Stimulated activated CD4-positive, alpha-beta T cell treated with anti-CD3 and anti-CD28 coated beads, Interleukin-15, amount 100 ng/mL, for 1 hour (primary cell): ENCODE measurements at places on chromosomes 2 and 18.

- DNase-seq = no peak
These were observed 28.6 kb downstream of the TGFA start for GRCh38 chr2:70525032-70525431.

GRCh38 chr2:237487496-237487895 lies 445 bp downstream of the MLPH start:
- DNase-seq = no peak

DNA sequence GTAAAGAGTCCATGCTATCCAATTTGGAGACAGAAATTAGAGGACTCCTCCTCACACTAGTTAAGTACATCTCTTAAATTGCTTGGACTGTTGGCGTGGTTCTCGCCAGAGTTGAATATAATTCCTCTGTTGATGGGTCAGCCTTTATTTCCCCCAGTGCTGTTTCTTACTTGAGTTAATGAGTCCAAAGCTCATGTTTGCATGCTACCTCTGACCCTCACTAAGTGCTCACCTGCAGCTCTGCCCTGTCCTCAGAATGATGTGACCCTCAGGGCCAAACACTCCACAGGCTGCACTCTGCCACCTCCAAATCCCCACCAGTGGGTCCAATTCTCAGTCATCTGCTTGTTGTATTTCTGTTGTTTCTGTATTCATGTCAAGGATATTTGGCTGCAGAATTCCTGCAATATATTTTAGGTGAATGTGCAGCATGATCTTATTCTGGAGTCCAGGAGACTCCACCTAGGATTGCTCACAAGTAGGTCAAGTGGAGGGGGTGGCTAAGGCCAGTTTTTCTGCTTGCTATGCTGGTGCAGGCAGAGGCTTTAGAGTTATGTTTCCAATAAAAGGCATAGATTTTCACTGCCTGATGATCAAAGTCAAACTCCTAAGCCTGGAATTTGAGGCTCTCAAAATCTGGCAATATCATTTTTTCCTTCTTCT lies 37.8 kb downstream of the RDH14 start:
- DNase-seq = no peak

DNA sequence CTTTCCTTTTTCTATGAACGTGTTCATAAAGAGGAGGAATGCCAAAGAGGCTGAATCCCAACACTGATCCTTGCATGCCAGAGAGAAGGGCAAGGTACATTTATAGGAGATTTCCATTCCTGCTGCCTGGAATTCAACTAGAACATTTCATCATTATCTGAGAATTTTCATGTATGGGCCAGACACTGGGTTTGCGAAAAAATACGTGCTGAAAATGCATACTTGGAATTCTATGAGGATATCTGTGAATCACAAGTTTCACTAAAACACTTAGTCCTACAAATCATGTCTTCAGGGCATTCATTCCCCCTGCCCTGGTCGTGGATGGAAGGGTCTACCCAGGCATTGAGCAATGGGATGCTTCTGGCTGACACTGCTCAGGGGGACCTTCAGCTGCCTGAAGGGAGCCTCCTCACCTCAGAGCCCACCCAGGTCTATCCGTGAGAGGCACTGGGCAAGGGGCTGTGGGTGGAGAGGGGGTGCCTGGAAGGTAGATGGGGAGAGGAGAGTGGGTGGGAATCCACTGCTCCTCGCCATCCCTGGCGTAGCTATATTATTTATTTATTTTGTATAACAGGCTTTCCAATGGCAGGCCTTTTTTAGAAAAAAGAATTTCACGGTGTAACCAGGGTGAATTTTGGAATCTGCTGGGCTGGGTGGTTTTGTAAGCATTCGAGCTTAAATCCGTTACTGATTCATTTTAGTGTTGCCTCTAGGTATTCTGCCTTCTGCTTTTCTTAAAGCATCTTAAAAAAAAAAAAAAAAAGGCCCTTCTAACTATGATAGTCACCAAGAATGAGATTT lies 560.6 kb upstream of the ID2 start:
- DNase-seq = no peak

- no peak for DNase-seq
These were observed 141.5 kb upstream of the SLC39A10 start for GRCh38 chr2:195515551-195515950.

- no peak for DNase-seq
These were observed 268.0 kb upstream of the LRATD1 start for GRCh38 chr2:14364471-14364870.

GRCh38 chr2:129864719-129865118 lies 114.7 kb upstream of the RAB6C start:
- no peak for DNase-seq

DNA sequence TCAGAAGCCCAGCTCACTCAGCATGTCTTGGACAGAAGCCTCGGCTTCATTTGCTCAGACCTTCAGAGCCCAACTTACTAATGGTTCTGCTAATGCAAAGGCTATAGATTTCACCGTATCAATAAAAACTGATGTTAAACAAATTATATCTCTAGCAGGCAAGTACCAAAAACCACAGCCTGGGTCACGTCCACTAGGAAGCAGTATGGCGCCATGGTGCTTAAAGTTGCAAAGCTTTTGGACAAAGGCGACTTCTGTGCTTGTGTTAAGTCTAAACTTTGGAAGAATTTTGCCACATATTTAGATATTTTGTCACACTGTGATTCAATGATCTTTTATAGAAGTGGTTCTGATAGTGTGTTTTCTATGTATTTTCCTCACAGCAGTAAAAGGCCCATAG lies 276.8 kb upstream of the PARD3B start:
- no peak for DNase-seq

GRCh38 chr2:235406430-235406829 lies 87.4 kb upstream of the AGAP1 start:
- no peak for DNase-seq

- DNase-seq = no peak
These were observed 219.0 kb upstream of the HS6ST1 start for GRCh38 chr2:128537646-128538045.

DNA sequence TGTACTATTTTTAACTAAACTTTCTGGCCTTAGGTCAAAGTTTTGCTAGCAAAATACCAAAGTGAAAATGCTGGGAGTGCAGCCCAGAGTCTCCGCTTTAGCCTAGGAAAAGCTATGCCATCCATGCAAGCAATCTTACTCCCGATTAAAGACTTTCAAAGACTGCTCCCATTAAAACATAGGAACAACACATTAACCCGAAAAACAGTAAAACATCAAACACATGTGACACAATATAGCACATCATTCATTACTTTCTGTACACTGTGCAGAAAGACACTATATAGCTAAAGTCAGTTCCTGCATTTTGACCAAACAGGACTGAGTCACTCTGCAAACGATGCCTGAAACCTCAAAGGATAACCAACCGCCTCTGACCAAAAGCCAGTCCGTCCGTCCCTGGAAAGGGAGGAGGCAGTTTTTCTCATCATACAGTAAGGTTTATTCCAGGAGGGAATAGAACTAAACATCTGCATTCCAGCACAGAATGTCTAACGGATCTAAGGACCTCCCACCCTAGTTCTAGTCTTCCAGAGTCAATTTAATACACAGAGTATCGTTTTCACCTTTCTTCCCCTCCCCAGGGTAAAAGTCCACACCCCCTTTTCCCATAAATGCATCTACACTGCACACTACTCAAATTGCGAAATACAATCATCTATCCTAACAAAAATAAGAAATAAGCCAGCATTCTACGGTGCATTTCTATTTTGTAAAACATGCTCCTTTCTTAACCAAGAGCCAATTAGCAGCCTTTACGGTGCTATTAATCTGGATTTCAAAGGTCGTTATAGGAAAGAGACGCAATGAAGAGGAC lies 1.7 kb downstream of the ROCK2 start:
- DNase-seq = no peak

GRCh38 chr2:133045787-133046186 lies 375.8 kb upstream of the LYPD1 start:
- DNase-seq = no peak

DNA sequence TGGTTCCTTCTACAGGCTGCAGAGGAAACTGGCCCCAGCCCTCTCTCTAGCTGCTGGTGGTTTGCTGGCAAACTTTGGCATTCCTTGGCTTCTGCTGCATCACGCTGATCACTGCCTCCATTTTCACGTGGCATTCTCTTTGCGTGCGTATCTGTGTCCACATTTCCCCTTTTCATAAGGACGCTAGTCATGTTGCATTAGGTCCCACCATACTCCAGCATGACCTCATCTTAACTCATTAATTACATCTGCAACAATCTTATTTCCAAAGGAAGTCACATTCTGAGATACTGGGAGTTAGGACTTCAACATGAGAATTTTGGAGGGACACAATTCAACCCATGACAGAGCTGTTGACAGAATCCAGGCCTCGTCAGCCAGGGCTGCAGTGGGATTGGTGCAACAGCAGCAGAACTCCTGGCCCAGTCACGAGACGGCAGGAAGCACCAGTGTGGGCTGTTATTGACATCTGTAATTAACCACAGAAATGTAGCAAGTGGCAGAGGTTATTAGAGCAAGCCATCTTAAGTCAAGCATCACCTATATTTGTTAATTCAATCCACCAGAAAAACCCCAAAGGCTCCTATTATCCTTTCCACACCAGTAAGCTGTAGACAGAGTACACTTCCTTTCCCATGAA lies 132.4 kb downstream of the TMEM163 start:
- no peak for DNase-seq

DNA sequence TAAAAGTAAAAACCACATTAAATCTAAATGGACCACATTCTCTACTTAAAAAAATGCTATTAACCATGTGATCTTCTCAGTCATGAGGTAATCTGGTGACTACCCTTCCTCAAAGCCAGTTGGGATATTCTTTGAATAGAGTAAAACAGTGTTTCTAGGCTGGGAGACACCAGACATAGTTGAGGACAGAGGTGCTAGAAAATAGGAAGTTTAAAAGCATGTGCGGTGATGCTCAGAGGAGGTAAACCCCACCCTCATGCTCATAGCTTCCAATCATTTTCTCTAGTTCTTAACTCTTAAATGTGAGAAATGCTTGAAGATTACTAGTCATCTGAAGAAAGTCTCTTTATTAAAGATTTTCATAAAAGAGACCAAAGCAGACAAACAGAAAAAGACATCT lies 30.7 kb upstream of the ELAC1 start:
- no peak for DNase-seq

- DNase-seq = no peak
These were observed 8.8 kb upstream of the ITGB6 start for GRCh38 chr2:160208655-160209515.

GRCh38 chr2:70498054-70498453 lies 55.6 kb downstream of the TGFA start:
- DNase-seq = no peak

- DNase-seq = no peak
These were observed 710.4 kb upstream of the PIK3C3 start for GRCh38 chr18:41244591-41245037.

DNA sequence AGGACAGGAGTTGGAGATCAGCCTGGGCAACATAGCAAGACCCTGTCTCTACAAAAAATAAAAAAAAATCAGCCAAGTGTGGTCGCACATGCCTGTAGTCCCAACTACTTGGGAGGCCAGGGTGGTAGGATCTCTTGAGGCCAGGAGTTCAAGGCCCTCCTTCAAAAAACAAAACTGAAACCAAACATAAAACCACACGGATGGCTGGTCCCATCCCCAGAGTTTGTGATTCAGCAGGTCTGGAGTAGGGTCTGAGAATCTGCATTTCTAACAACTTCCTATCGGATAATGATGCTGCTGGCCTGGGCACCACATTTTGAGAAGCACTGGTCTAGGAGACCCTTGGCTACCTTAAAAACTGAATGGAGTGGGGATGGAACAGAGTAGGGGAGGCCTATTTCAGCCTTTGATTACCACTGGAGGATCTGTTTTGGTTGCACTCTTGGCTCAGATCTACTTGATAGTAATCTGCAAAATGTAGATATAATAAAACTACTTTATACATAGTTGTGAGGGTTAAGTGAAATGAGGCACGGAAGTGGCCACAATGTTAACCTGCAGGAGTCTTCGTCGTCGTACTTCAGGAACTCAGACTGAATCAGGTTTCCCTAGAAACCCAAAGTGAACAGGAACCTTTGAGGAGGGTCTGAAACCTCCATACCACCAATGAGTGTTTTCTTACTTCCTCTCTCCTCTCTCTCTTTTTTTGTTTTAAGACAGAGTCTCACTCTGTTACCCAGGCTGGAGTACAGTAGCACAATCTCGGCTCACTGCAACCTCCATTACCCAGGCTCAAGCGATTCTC lies 25.5 kb upstream of the NFE2L2 start:
- no peak for DNase-seq

DNA sequence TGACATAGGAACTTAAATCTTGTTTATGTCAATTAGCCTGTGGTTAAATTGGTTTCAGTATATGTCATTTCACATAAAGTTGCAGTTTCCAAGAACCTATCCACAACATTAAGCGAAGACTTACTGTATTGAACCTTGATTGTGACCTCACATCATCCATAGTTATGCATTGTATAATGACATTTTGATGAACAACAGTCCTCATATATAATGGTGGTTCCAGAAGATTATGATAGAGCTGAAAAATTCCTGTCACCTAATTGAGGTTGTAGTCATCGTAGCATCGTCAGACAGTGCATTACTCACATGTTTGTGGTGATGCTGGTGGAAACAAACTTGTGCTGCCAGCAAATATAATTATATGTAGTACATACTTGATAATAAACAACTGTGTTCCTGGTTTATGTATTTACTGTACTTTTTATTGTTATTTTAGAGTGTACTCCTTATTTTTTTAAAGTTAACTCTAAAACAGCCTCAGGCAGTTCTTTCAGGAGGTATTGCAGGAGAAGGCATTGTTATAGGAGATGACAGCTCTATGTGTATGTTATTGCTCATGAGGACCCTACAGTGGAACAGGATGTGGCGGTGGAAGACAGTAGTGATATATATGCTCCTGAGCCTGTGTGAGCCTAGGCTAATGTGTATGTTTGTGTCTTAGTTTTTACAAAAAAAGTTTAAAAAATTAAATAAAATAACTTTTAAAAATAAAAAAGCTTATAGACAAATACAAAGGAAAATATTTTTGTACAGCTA lies 56.6 kb downstream of the UBE2E3 start:
- no peak for DNase-seq

GRCh38 chr2:109385506-109385905 lies 228.3 kb downstream of the SEPTIN10 start:
- DNase-seq = no peak

DNA sequence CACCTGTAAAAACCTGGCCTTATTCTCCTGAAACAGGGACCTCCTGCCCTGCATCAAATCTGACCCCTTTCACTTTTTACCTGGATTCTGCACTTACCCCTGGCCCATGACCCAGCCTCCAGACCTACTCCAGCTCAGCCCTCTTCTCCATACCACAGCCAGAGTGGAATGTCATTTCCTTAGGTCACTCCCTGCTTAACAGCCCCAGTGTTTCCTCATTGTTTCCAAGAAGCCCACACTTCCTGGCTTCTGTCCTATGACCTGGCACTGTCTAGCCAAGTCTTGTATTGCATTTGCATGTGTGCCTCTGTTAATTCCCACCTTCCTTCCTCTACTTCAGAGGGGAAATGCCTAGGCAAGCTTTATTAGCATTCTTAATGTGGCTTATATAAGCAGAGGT lies 51.4 kb upstream of the TRIB2 start:
- DNase-seq = no peak

- DNase-seq = no peak
These were observed 55.9 kb downstream of the MOB4 start for GRCh38 chr2:197571627-197572271.

GRCh38 chr2:34705551-34706247 lies 1106.6 kb upstream of the FAM98A start:
- no peak for DNase-seq

GRCh38 chr2:236254674-236255073 lies 9.5 kb downstream of the ASB18 start:
- no peak for DNase-seq

GRCh38 chr18:58042826-58043490 lies 1.1 kb upstream of the NEDD4L start:
- DNase-seq = no peak
